ENCODE measurements at places on chromosomes 1 and 21.

DNA sequence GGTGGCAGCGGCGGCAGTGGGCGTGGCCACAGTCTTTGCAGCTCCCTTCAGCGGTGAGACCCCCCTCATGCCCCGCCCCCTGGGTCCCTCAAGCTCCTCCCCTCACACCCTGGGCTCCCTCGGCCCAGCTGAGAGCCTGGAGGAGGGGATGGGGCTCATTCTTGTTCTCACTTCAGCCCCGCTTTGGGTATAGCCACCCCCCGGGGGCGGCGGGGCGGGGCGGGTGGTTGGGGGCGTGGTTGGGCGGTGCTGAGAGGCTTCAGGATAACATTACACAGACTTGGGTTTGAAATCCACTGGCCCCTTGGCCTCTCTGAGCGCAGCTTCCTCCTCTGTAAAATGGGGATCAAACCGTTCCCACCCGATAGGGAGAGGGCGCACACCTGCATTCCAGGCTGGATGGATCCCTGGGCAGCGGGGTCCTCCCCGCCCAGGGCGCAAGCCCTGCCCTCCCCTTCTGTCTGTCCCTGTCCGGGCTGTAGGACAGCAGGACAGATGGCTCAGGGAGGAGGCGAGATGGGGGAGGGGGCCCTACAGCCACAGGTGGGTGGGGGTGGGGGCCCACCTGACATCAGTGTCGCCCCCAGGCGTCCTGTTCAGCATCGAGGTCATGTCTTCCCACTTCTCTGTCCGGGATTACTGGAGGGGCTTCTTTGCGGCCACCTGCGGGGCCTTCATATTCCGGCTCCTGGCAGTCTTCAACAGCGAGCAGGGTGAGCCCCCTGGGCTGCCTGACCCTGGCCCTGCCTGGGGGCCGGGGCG, 5.1 kb downstream of the CLCNKA start:
- no peak for DNase-seq

DNA sequence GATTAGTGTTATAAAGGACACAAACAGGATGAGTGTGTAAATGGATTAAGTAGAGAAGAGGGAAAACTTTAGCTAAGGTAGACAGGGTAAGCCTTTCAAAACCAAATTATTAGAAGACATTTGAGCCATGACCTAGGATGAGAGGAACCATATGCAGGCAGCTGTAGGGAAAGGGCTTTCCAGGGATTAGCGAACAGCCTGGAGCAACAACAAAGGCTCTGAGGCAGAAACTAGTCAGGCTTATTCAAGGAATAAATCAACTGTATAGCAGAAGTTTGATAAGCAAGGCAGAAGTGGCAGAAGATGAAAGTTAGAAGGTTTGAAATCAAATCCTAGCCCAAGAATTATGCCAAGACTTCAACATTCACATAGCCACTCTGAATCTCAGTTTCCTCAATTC, 21.3 kb downstream of the AIDA start:
- DNase-seq: no peak

DNA sequence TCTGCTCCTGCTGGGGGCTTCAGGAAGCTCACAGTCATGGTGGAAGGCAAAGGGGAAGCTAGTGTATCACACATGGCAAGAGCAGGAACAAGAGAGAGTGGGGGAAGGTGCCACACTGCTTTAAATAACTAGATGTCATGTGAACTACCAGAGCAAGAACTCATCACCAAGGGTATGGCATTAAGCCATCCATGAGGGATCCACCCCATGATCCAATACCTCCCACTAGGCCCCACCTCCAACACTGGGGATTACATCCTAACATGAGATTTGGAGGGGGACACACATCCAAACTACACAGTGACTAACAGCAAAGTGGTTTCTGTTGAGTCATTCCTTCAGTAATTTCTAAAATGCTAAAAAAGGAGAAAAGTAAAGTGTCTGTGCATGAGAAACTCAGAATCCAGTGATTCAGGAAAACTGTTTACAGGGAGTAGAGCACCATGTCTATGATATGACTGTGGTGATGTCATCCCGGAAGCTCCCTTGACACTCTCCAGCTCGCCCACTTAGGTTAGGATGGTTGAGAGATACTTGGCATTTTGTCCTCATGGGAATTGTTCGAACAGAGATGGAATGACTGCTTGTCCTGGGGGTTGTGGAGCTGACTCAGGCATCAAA, 50.3 kb downstream of the CHD1L start:
- no peak for DNase-seq

- DNase-seq: no peak
Observed at GRCh38 chr1:240500647-240501046, 111.3 kb downstream of the GREM2 start.

DNA sequence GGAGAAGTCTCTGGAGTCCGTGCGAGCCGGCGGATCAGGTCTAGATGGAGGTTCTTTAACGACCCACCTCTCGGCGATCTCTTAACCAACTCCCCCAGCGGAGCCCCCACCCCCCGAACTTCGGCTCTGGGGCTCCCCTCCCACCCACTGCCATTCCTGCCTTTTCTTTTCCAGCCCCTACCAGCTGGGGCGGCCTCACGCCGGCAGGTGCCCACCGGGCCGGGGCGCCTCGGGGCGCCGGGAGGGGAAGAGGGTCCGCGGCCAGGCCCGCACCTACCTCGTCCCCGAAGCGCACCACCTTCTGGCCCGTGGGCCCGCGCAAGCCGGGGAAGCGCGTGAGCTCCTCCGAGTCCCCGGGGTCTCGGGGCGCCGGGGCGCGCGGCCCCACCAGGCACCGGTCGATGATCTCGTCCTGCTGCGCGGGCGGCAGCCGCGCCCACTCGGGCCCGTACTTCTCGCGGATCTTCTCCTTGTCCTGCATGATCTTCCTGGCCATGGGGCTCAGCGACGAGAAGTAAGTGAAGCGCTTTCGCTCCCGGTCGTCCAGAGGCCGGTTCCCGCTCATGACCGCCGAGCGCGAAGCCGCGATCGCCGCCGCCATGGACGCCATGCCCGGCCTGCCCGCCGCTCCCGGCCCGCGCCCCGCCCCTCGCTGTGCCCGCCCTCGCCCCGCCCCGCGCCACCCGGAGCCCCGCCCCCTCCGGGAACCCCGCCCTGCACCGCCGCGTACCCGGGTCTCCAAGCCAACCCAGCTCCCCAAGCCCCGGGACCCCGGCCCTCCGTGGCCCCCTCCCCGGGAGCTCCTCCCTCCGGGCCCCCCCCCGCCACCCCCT, at the start of gene C1orf198:
C1orf198 (minus strand) TSS at position 619 of the 833 bp plus-strand sequence; CDS start at position 610, 9 bp downstream.
- DNase-seq: peak; percentile 71

DNA sequence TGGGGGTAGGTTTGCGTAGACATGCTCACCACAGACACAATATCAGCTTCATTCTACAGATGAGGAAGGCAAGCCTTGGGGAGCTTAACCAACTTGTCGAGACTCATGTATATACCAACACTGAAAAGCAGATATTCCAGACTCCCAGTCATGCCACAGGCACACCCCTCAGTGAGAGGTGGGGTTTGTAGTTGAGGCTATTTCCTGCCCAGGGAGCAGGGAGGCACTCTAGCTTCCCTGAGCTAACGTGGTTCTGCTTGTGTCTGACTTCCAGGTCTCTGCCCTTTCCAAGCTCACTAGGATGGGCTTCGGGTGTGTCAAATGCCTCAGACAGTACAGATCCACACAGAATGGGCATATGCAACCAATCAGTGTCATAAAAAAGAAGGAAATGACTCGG, 122.3 kb upstream of the RUNX1 start:
- DNase-seq: no peak
